ENCODE measurements at places on chromosomes 1 and 21.

- no peak for DNase-seq
Observed at GRCh38 chr1:174871886-174872285, 127.9 kb upstream of the CACYBP start.

DNA sequence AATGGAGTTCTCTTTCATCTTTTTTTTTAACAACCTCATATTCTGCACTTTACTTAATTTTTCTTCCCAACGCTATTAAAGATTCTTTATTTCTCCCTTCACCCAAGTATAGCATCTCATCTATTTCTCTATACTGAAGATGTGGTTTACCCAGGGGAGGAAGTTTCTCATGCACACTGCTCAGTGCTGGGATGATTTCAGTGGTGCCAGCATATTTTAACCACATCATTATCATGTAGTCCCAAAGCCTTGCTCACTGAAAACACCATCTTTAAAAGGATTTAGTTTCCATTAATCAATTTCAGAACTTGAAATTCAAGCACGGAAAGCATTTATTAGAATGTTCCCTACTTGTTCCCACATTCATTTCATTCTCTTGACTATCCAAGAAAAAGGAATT is 725.7 kb downstream of the USP25 start:
- no peak for DNase-seq

GRCh38 chr1:167247754-167248153 is 27.1 kb downstream of the POU2F1 start:
- DNase-seq: no peak

DNA sequence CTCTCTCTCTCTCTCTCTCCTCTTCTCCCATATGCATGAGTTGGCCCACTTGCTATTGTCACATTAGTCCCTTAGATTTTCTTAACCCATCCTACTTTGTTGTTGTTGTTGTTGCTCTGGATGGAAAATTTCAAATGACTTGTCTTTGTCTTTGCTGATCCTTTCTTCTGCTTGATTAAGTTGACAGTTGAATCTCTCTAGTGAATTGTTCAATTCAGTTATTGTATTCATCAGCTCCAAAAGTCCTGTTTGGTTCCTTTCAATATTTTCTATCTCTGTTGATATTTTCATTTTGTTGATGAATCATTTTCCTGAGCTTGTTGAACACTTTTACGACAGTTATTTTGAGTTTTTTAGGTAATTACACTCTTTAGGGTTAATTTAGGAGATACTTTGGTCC is 18.8 kb upstream of the SLC35D1 start:
- DNase-seq: no peak

GRCh38 chr1:45395051-45395450 is 54.8 kb upstream of the MUTYH start:
- no peak for DNase-seq

DNA sequence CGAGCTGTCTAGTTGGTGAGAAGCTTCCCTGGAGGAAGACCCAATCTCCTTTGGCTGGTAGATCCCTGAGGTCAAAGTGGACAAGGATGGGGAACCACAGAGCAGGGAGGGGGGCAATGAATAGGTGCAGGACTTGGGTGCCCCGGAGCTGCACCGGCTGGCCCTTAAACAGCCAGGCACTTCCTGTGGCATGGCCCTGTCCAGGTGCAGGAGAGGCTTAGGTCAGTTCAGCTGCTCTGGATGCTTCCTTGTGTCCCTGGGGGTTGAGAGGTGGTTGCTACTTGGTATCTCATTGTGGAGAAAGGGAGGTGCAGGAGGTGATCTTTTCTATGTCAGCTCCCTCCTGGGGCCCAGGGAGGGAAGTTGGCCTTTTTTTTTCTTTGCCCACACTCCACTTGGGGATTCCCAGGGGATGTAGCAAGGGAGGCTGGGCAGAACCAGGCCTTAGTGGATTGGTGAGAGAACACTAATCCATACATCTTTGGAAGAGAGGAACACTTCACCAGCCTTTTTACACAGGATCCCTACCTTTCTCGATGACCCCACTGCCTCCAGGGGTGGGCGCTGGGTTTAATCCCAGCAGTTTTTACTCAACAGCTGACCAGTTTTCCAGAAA is 1.2 kb upstream of the ST3GAL3 start:
- DNase-seq: peak; percentile 16

DNA sequence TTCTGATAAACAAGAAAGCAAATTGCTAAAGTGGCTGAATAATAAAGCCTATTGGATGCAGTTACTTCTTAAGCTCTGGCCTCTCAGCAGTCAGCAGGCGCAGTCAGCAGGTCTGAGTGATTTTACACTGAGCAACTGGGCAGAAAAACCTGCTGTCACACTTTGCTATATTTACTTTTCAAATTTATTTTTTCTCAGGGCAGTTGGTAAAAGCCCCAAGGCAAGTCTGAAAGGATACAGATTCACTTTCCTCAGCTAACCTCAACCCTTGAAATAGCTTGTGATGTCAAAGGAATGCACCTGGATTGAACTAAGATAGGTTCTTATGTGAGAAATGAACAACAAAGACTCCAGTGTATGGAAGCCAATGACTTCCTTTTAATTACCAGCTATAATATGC is 34.0 kb downstream of the ATP5PF start:
- no peak for DNase-seq

DNA sequence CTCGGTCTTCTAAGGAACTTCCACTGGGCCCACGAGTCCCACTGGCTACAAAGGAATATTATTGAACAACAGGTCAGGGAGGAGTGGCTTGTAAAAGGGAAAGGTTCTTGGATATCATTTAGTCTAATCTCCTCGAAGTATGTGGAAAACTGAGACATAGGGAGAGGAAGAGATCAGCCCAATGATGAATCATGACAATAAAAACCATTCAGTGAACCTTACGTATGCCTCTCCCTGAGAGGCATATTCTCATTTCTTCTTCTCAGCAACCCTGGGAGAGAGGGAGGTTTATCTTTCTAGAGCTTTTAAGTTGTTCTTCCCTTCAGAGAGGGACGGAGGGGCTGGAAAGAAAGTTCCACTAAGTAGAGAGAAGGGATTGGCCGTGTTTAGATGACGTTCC is 5.3 kb upstream of the MOB3C start:
- DNase-seq: no peak

DNA sequence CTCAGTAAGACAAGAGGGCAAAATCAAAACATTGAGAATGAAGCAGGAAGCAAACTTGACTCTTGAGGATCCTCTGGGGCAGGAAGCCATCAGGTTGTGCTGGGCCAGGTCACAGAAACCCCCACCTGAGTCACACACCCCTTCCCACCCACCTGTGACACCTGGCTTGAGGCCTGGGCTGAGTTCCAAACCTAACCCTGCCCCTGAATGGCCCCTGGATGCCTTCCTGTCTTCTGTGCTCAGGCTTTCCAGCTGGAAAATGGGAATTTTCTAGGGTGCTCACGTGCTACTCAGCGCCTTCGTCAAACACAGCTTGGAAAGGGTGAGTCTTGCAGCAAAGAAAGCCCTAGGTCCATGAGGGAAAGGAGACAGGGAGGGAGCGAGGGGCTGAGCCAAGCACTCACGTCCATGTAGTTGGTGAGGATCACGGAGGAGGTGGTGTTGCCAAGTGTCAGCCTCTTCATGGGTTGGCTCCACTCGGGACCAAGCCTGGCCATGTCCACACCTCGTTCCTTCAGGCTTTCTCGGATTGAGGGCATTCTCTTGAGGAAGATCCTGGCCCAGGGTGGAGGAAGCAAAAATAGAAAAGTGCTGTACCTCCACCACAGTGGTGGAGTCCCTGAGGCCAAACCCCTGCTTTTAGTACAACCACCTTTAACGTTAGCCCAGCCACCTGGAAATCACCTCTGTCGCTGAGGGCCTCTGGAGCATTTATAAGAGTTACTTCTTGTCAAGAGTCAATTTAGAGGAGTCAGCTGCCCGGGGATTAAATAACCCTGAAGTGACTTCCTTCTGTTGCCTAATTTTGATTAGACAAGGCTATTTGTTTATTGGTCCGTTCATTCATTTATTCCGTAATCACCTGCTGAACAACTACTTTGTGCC is 4.3 kb downstream of the REN start:
- DNase-seq: no peak

GRCh38 chr1:189859385-189859977 is 618.2 kb downstream of the BRINP3 start:
- DNase-seq: peak; percentile 3

DNA sequence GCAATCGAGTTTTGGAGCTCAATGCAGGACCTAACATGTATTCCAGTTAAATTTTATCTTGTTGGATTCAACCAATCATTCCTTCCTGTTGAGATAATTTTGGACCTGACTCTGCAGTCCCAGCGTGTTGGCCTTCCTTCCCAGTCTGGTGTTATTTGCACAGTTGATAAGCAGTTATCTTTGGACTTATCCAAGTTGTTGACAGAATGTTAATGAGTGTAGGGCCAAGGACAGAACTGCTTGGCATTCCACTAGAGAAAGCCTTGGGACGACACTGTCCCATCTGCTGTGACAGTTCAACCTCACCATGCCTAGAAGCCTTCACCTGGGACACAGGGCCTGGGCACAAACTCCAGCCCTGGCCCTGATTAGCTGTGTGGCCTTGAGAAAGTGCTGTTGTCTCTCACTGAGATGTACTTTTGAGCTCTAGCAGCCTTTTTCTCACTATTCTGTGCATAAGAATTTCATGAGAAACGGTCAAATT is 104.1 kb upstream of the SLC25A33 start:
- DNase-seq: no peak

GRCh38 chr1:183812128-183812527 is 7.2 kb downstream of the RGL1 start:
- DNase-seq: no peak

DNA sequence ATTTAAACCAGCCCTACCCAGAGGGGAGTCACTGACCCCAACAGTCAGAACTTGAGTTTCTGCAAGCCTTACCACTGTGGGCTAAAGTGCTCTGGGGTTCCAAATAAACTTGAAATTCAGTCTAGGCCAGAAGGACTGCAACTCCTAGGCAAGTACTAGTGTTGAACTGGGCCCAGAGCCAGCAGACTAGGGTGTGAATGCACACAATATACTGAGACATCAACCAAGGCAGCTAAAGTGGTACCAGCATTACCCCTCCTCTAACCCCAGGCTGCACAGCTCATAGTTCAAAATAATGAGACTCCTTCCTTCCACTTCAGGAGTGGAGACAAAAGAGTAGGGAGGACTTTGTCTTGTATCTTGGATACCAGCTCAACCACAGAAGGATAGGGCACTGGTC is 18.9 kb upstream of the IL20 start:
- DNase-seq: no peak

GRCh38 chr21:39388811-39389155 is 39.9 kb upstream of the HMGN1 start:
- no peak for DNase-seq
